ENCODE measurements at places on chromosomes 2 and 18.
A peak's percentile ranks its signal among the peaks of the same experiment; 100 is the strongest.

DNA sequence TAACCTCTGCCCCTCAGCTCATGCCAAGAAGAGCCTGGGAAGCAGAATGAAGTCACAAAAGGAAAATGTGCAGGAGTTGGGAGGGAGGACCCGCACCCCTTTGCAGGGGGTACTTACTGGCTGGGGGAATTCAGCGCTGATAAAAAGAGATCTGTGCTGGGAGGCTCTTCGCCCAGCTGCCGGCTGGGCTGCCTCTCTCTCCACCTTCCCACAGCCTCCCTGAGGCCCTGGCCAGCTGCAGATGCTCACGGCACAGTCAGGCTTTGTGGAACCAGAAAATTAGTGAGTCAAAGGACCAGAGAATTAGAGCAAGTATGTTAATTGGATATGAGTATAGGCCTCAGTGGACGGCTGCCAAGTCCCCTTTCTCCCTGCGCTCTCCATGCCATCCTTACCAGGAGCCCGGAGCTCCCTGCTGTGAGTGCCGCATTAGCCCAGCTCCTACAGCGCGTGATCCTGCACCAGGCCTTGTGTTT is 181.7 kb upstream of the SH3BP4 start:
- no peak for DNase-seq

GRCh38 chr18:49768051-49768391 is 45.3 kb downstream of the ACAA2 start:
- DNase-seq, result no peak

DNA sequence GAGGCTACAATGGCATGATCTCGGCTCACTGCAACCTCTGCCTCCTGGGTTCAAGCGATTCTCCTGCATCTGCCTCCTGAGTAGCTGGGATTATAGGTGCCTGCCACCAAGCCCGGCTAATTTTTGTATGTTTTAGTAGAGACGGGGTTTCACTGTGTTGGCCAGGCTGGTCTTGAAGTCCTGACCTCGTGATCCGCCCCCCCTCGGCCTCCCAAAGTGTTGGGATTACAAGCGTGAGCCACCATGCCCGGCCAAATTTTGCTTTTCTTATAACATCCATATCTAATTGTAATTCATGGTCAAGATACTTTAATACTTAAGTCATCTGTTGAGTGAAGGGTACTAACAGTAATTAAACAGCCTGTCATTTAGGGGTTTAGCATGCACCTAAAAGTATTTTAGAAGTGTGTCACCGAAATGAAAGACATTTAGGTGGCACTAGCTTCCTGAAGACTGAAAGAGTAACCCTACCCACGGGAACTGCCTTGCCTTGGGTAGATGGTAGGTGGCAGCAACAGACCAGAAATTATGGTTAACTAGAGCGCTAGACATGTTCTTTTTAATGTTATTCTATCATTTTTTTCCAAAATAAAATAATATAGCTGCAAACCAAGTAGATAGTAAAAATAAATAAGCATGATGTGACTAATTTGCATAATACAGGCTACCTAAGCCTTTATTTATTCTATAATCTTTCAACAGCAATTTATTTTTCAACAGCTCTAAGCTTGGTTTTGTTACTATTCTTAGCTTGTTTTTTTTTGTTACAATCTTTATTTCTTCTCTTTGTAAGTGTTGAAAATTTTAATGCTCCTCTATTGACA is 8.6 kb upstream of the ACYP2 start:
- peak; percentile 47 for DNase-seq

- DNase-seq, result no peak
Measured at GRCh38 chr18:12074736-12075135, 18.9 kb upstream of the ANKRD62 start.

- DNase-seq, result peak; percentile 12
Measured at GRCh38 chr2:6845312-6845711, 20.4 kb downstream of the CMPK2 start.

GRCh38 chr2:121076498-121076820 is 208.5 kb downstream of the TFCP2L1 start:
- no peak for DNase-seq

- DNase-seq, result no peak
Measured at GRCh38 chr2:186560254-186560653, 29.6 kb upstream of the ITGAV start.

DNA sequence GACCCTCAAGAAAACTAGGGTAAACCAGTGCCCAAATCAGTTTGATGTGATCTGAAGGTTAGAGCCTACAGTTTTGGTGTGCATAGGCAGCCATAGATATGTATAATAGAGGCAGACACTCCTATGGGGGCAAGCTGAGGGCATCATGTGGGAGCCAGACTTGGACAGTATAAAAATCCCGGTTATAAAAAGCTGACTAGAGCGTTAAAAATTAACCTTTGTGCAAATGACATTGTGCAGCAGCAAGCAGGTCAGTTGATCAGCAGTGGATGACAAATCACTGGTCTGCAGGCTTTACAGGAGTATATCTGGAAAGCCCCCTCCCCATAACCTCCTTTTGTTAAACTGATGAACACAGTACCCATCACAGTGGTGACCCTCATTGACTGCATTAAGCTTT is 107.8 kb downstream of the CTNNA2 start:
- DNase-seq, result no peak

GRCh38 chr18:3150274-3150673 is 69.5 kb downstream of the MYOM1 start:
- no peak for DNase-seq
